ENCODE measurements at places on chromosomes 3 and 15.

GRCh38 chr3:141784531-141784930 lies 21.3 kb downstream of the GRK7 start:
- no peak for DNase-seq

- no peak for DNase-seq
Measured at GRCh38 chr3:105483476-105483875, 116.8 kb downstream of the ALCAM start.

DNA sequence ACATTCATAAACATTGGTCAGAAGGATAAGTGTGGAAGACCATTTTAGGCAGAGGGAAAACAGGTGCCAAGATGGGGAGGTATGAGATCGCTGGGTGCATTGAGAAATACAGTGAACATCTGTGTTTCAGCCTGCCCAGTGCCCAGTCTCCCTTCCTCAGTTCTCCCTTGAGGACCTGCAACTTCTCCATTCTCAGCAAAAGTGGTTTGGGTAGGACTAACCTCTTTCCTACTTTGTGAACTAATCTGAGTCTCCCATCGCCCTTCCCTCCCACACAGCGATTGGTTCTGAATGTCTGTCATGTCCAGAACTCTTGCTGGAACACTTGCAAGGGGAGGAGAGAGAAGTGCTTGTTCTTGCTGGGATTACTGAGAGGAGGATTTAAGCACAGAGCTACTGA lies 10.9 kb upstream of the CCNL1 start:
- DNase-seq = no peak

GRCh38 chr15:84598250-84598649 lies 2.6 kb upstream of the ZSCAN2 start:
- no peak for DNase-seq

DNA sequence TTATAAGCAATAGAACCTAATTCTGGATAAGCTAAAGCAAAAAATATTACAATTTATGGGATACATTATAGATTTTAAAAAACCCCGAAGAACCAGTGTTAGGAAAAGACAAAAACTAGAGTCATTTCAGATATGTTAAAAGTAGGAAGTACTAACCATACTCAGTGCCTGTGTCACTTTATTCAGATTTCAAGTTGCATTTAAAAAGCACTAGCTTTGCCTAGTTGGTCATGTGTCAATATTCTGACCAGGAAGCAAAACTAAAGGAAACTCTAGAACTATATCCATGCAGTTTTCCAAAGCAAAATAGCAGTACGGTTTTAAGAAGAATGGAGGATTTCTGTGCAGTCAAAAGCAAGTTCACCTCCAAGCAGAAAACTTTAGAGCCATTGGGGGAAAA lies 88.4 kb downstream of the RAP2B start:
- DNase-seq = no peak

DNA sequence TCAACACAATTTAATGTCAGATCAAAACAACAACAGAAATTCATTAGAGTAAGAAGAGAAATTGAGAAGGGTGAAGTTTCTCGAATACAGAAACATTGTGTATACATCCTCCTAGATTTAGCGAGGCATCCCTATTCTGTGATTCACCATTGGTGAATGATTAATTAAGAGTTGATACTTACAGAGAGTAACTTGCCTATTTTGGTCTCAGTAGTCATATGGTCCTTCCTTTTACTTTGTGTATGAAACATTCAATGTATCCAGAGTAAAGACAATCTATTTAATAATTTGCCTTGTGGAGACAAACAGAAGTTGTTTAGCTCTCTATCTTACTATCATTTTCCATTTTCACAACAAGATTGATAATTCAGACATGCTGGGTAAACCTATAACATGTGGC lies 432.0 kb downstream of the ZPLD1 start:
- no peak for DNase-seq
